ENCODE measurements at places on chromosomes 1 and 21.

- DNase-seq = no peak
These were observed 41.5 kb upstream of the BCAR3 start for GRCh38 chr1:93723110-93723509.

- no peak for DNase-seq
These were observed 17.3 kb downstream of the LCE4A start for GRCh38 chr1:152725261-152725660.

DNA sequence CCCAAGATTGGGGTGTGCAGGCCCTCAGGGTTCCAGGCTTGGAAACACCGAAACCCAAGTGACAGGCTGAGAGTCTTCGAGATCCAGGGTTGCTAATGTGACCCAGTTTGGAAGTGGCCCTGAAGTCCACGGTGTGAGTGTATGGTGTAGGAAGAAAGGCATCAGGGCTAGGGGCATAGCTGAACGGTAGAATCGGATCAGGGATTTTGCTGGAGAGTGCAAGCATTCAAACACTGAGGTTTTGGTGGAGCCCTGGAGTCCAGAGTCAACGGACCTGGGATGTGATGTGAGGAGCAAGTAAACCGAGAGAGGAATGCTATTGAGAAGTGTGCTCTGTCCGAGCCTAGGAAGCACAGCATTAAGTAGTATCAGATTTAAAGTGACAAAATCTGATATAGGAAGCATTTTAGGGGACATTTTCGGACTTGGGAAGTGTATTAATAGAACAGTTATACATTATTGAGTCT lies 958 bp downstream of the NFYC start:
- DNase-seq = no peak

DNA sequence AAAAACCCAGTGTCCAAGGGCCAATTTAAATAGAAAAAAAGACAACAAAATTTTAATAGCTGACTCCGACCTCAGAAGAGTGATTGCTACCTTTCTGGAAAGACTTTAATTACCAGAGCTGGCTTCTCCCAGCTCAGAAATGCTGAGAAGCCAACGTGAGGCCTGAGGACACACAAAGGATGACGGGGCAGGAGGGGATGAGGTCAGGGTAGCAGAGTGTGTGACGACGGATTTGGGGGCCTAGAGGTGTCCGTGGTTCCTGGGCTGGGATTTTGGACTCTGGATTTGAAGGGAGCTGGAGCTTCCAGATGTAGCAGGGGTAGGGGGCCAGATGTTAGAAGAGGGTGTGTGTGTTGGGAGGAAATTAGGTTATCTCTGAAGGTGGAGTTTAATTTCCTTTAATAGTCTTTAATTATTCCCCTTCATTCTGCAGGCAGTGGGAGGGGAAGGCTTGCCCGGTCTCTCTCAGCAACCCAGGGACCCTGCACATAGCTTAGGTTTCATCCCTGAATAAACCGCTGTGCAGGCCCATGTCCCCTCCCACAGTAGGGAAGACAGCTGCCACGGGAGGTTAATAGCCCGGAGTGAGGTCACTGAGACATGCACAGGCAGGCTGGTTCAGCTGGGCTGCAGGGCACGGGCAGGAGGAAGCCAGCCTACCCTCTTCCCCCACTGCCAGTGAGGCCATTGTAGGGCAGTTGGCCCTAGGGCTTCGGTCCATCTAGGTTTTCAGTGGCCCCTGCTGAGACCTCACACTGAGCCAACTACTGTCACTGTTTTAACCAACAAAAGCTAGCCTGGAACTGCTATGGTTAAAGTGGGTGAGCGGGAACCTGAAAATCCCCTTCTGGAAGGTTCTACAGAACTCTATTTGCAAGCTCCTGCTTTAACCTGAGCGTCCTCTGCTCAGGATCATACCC lies 3.8 kb upstream of the PADI3 start:
- DNase-seq = no peak

DNA sequence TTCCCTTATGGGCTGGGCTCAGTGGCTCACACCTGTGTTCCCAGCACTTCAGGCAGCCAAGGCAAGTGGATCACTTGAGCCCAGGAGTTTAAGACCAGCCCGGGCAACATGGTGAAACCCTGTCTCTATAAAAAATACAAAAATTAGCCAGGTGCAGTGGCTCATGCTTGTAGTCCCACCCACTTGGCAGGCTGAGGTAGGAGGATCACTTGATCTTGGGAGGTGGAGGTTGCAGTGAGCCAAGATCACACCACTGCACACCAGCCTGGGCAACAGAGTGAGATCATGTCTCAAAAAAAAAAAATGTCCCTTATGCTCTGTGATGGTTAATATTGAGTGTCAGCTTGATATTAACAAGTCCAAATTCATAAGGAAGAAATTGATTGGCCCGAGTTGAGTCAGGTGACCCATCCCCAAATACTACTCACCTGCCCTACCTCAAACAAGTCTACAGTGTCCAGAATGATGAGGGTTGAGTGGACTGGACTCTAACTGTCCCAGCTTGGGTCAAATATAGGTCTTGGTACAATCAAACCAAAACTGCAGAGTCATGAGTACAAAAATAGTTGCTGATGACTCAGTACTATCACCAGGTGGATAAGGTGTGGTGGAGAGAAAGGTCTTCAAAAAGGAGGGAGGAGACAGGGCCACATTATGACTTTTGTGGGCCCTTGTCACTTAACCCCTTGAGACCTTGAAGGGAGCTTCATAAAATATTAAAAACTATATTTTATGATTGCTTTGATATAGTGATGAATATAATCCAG lies 161.0 kb downstream of the ZNF326 start:
- DNase-seq = no peak

- DNase-seq = no peak
These were observed 57.1 kb upstream of the SPOCD1 start for GRCh38 chr1:31872658-31873636.

DNA sequence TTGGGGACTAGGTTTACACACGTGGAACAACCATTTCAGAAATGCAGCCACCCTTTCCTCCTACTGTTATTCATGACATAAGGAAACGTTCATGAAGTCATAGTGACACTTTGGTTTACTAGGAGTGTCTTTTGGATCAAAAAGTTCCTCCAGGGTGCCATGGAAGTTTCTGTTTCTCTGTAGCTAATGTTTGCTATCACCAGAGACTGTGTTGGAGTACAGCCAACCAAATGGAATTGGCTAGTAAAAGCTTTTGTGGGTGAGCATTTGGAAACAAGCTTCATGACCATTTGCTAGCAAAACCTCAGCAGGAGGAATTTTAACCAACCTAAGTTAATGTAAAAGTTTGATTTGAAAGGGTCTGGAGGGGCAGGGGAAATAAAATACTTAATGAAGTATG lies 43.9 kb upstream of the ADGRL2 start:
- DNase-seq = no peak

GRCh38 chr1:22978299-22978698 lies 5.6 kb upstream of the LACTBL1 start:
- DNase-seq = no peak

- DNase-seq = no peak
These were observed 9.9 kb downstream of the AMPD2 start for GRCh38 chr1:109629372-109630030.

DNA sequence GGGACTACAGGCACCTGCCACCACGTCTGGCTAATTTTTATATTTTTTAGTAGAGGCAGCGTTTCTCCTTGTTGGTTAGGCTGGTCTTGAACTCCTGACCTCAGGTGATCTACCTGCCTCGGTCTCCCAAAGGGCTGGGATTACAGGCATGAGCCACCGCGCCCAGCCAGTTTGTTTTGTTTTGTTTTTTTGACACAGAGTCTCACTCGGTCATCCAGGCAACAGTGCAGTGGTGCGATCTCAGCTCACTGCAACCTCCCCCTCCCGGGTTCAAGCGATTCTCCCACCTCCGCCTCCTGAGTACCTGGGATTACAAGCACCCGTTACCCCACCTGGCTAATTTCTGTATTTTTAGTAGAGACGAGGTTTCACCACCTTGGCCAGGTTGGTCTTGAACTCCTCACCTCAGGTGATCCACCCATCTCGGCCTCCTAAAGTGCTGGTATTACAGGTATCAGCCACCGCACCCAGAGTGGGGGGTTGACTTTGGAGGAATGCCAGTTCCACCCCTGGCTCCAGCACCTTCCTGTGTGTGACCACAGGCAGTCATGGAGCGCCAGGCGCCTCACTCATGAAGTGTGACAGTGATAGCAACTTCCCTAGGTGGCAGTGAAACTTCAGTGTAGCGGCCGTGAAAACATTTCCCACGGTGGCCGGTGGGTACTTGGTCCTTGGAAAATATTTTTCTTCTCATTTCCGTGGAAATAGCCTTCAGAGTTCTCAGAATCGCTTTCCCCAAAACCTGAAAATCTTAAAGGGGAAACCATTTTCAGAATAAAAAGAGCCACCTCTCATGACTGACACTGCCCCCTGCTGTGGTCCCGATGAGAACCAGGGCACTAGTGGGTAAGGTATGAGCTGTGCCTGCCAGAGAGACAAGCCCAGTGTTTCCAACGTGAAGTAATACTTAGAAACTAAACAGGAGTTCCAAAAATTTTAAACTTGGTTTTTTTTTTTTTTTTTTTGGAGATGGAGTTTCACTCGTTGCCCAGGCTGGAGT lies 48.6 kb downstream of the WDR4 start:
- no peak for DNase-seq

DNA sequence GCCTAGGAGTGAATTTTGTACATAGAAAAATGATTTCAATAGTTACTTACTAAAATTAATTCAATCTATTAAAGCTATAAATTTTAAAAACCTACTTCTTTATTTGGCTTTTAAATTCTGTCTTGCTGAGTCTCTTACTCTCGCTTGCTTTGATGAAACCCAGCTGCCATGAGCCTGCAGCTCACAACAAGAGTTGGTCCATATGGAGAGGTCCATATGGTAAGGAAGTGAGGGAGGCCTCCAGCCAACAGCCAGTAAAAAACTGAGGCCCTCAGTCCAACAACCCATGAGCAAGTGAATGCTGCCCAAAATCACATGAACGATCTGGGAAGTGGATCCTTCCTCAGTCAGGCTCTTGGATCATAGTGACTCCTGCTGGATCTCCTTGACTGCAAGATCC lies 89.9 kb upstream of the CXADR start:
- no peak for DNase-seq

- peak; percentile 34 for DNase-seq
These were observed 18.5 kb downstream of the CAMK1G start for GRCh38 chr1:209601809-209602657.

DNA sequence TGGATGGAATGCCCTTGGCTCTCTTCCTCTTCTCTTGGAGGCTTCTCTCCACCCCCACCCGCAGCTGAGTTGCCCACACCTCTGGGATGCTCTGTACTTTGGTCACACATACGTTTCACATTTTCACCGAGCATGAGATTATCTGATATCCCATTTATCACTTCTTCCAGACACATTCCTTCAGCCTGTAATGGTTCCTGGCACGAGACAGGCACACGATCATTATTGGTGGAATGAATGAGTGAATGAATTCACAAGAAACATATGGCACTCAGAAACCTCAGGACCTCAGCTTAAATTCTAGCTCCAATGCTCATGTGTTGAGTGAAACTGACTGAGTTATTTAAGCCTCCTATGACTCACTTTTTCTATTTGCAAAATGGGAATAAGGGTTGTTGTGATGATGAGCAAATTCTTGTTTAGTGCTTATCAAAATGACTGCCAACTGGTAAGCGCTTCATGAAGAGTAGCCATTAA lies 242.7 kb upstream of the JUN start:
- DNase-seq = no peak

DNA sequence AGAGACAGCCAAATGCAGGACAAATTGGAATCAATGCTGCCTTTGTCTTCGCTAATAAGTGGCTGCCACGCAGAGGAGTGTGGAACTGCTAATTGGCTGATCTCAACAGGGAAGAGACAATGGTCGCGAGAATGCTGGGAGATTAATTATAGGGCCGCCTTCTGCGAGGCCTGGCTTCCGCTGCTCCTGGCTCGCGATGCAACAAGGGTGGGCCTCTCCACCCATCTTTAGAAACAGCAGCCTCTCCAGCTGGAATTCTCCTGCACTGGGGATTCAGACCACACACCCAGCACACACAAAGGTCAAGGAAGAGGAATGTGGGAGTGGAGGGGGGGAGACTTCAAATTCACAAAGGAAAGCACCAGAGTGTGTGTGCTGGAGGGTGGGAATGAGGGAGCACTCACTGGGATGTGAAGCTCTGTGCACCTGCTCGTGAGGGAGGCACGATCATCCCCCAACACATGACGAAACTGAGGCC lies 200.7 kb upstream of the GRIK3 start:
- DNase-seq = no peak

- DNase-seq = no peak
These were observed 228.2 kb downstream of the COP1 start for GRCh38 chr1:175978926-175979325.

DNA sequence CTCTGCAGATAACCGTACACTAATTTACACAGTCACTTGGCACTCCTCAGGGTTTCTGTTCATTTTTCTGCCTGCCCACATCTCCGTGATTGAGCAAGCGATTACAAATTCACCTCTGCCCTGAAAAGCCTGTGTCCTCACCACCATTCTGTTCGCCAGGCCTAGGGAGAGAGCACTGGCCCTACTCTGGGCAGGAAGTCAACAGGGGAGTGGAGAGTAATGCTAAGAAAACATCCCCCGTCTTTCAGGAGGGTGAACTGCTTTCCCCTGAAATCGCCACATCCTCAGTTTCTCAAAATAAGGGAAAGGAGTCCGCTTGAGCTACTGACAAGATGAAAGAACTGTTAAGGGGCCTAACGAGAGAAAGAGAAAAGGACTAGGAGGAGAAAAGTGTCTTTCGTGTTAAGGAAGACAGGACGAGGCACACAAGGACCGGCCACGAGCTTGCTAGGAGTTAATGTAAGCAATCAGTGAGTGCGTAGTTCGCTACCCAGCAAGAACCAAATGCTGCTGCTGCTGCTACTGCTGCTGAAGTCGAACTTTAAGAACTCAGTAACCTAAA lies 632 bp downstream of the PEX19 start:
- no peak for DNase-seq

DNA sequence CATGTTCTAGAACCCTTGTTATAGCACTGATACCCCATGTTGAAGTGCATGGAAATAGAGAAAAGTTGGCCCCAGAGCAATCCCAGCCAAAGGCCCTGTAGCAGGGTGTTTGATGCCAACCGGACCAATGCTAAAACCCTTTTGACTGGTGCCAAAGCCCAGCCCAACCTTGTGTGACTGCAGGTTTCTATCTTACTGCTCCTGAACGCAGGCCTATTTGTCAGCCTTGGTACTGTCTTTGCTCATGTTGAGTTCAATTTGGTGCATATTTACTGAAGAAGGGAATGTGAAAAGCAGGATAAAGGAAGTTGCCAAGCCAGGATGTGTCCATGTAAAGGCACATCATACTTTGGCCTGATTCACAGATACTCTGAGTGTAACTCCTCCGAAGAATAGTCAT lies 51.7 kb upstream of the NFASC start:
- no peak for DNase-seq

Data from activated naive CD4-positive, alpha-beta T cell treated with anti-CD3 and anti-CD28 coated beads, Interleukin-2, amount 50 U/mL, for 16 hours (primary cell).